ENCODE measurements at places on chromosomes 2 and 18. TPM values are rescaled to one million over a fixed set of nuclear protein-coding genes. Genes with fewer than 3 reads are reported as not detected.

The ARMC9 gene
- total RNA-seq, result 27.6 TPM

The STEAP3 gene
- total RNA-seq, result 0.94 TPM

The CFC1 gene
- total RNA-seq, result 4.5 TPM

The RAB27B gene
- 71.8 TPM for total RNA-seq

The IL36A gene
- not detected for total RNA-seq

The AFG3L2 gene
- 55.8 TPM for total RNA-seq

The TMEM169 gene
- total RNA-seq, result 18.5 TPM

The ACKR3 gene
- total RNA-seq, result 52.0 TPM

The FSHR gene
- total RNA-seq, result 0.17 TPM

The DRC1 gene
- 11.3 TPM for total RNA-seq

The BUB1 gene
- total RNA-seq, result 15.6 TPM

The DNAH7 gene
- total RNA-seq, result 16.3 TPM

The CFAP65 gene
- total RNA-seq, result 4.8 TPM

The VIL1 gene
- total RNA-seq, result 0.11 TPM

The RGPD8 gene
- 31.8 TPM for total RNA-seq

The POTEJ gene
- total RNA-seq, result 0.11 TPM

The PTMA gene
- total RNA-seq, result 1,226 TPM

The SPATA3 gene
- not detected for total RNA-seq
